ENCODE measurements at places on chromosomes 3 and 15.

- DNase-seq, result no peak
Measured at GRCh38 chr15:39145854-39146625, 434.8 kb upstream of the THBS1 start.

- no peak for DNase-seq
Measured at GRCh38 chr15:94239474-94239873, 8.1 kb downstream of the MCTP2 start.

DNA sequence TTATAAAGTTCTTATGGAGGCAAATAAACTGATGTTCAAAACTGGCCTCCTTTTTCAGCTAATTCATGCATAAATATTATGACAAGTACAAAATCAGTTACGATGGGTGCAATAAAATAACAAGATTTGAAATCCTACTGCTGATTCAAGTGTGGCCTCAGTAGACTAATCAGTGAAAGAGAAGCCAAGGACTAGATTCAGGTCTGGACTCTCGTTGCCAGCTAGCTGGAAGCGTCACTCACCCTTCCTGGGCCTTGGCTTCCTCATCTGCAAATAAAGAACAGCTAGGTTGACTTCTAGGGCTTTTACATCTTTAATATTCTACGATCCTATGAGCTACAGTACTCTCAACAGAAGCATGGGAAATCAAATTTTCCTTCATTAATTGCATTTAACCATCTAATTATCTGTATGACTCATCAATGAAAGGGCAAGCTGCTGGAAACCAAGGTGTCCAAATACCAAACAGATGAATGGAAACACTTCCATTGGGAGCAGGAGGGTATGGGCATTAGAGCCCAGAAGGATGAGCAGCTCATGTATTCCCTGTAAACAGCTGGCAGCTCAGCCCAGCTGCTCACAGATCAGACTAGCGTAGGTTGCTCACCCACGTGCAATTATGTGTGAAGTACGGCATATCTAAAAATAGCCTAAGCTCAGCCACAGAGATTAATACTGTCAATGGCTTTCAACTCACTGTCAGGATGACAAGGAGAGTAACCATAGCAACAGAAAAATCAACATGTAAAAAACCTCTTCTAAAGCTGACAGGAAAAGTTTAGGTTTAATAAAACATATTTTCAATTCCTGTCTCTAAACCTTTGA is 294.8 kb downstream of the PLCL2 start:
- no peak for DNase-seq

- DNase-seq, result no peak
Measured at GRCh38 chr3:152284906-152285305, 16.2 kb downstream of the MBNL1 start.

DNA sequence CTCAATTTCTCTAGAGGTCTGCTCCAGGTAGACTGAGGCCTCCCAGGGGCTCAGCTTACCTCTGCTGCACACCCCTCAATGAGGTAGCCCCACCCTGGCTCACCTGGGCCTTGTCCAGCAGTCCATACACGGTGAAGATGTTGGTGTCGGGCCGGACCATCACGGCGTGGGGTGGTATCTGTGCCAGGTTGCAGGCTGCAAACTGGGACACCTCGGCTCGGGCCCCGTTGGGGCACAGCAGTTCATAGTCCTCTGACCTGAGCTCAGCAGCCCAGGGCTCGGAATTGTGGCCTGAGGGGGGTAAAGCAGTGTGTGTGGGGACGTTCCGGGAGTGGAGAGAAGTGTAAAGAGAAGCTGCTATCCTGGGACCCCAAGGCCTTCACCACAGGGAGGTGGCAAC is 23.2 kb downstream of the MELTF start:
- no peak for DNase-seq

DNA sequence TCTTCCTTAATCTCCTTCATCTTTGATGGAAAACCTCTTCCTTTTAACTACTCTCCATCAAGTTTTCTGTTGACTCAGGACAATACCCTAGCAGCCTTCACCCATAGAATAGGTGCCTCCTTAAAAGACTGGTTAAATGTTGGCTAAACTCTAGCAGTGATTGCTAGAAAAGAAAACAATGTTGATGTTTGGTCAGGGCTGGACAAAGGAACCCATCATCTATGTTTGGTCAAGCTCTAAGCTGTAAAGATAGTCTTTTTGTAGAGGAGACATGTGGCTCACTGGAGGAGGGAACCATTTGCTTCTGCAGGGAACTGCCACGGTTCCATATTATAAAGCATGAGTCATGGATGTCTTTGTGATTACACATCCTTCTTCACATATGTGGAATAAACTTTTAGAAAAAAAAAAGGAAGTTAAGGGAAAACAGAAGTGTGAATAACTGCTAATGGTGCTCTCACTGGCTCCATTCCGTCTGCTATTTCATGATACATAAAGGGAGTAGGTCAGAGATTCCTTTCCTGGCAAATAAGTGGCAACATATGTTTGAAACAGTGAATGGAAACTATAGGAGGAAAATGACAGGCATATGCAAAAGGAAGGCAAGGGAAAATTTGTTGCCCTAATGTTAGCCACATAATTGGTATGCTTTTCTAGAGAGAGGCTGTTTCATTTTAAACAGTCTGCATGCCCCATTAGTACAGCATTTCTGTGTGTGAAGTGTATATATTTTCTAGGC is 78.2 kb downstream of the CMSS1 start:
- peak; percentile 44 for DNase-seq

DNA sequence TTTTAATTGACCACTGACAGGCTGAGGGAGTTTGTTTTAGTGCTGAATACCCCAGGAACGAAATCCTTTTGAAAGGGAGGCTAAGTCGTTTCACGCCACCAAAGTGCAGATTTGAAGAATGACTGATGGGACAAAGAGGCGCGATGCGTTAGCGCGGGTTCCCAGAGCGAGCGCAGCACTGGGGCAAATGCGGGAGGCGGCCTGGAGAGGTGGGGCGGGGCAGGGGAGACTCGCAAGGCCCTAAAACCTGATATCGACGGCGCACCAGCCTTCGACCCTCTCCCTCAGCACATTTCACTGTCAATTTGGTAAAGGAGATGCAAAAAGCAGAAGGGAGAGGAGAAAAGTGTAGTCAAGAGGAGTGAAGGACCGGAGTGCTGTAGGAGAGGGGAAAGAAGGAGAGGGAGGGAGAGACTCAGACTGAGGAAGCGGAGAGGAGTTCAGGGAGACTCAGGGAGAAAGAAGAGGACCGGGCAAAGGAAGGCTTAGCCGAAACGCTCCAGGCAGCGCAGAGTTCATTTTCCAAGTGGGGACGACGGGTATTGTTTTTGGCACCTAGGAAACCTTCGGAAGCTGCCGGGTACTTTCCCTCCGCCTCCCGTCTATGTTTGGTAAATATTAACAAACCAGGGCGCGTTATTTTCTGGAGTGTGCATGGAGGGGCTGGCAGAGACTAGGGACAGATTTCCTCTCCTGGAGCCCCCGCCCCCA is 3.8 kb upstream of the FOXB1 start:
- DNase-seq, result peak; percentile 45

- DNase-seq, result no peak
Measured at GRCh38 chr3:105877336-105877910, 8.6 kb upstream of the CBLB start.

DNA sequence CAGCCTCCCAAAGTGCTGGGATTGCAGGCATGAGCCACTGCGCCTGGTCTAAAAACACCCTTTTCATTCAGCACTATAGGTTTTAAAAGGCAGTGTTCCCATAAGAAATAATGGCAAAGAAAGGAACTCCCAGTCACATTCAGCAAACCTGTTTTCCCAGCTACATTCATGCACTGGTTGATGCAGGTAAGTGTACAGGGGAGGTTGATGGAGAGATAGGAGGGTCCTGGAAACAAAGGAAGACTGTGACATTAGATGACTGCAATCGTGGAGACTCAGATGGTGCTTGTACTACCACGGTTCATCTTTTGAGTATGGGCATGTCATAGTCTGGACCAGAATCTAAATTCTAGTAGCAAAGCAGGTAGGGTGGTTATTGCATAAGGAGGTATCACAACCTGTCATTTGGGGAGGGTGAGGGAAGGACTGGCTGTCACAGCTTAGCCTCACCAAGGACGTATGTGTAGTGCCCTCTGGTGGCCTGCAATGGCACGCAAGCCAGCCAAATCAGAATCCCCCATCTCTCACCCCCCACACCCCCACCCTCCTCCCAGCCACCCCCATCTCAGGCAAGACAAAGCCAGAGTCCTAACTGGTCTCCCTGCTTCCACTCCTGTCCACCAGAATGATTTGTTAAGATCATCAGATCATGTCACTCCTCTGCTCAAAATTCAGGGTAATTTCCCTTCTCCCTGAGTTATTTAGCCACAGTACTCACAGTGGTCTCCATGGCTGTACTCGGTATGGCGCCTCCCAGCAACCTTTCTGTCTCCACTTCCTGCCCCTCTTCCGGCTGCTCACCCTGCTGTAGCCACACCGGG is 28.8 kb upstream of the UBL7 start:
- peak; percentile 7 for DNase-seq

GRCh38 chr3:101890716-101891115 is 41.4 kb downstream of the NFKBIZ start:
- no peak for DNase-seq

- DNase-seq, result no peak
Measured at GRCh38 chr3:164852866-164853265, 225.4 kb downstream of the SI start.

GRCh38 chr3:159773706-159774105 is 214.9 kb upstream of the IL12A start:
- DNase-seq, result no peak

GRCh38 chr3:15601399-15602145 is at the start of the genes BTD and HACL1:
BTD (plus strand) TSS chr3:15601745; CDS start chr3:15635440, 33,695 bp downstream.
HACL1 (minus strand) TSS chr3:15601569; CDS start chr3:15601463, 106 bp downstream.
- DNase-seq, result no peak

DNA sequence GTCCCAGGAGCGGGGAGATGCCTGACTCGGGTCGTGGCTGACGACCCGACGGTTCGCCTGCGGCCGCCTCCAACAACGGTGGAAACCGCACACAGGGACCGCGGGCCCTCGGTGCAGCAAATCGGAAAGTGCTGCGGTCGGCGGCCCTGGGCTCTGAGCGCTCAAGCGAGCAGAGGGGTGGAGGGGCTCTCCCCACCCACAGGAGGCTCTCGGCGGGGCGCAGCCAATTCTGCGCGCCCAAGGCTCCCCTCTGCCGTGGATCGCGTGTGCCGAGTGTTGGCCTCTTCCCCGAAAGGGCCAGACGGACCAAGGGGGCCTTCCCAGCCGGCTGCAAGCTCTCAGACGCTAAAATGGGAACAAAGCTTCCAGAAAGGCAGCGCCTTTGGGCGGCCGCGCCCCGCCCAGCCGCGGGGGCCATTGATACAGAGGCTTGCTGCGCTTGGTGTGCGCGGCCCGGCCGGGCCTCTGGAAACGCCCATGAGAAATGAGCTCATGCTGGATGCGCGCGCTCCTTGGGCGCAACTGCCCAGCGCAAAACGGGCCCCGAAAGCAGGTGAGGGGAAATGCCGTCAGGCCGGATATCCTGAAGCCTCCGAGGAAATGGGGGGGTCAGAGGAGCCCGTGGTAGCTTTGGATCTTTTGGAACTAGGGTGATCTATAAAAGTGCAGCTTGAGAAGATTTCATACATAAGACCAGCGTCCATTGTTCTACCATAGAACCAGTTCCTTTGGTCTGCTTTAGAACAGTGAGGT is 1.2 kb upstream of the GSK3B start:
- DNase-seq, result peak; percentile 69

DNA sequence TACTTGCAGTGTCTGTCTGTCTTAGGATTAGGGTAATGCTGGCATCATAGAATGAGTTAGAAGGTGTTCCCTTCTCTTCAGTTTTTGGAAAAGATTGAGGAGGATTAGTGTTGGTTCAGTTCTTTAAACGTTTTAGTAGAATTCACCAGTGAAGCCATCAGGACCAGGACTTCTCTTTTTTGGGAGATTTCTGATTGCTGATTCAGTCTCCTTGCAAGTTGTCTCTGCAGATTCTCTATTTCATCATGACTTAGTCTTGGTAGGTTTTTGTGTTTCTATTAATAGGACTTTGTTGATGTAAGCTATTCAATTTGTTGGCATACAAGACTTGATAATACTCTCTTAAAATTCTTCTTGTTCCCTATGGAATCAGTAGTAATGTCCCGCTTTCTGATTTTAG is 48.9 kb downstream of the STT3B start:
- DNase-seq, result no peak

DNA sequence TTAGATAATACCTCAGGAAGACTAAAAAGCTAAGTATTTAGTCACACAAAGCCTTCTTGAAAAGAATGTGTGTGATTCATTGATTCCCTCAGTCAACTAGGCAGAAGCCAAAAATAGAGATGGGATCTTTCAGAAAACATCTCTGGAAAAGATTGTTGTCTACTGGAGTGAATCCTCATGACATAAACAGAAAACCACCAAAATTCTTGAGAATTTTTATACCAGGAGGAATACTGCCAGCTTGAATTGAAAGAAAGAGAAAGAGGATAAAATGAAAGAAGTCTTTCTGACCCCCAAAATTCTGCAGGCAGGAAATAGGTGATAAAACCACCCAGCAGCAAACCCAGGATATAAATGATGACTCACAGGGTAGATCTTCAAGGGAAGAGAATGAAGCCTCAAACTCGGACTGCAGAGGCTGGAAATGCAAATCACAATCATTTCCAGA is 363.1 kb upstream of the PLSCR5 start:
- DNase-seq, result no peak

GRCh38 chr15:61047783-61048182 is 181.3 kb downstream of the RORA start:
- DNase-seq, result no peak

DNA sequence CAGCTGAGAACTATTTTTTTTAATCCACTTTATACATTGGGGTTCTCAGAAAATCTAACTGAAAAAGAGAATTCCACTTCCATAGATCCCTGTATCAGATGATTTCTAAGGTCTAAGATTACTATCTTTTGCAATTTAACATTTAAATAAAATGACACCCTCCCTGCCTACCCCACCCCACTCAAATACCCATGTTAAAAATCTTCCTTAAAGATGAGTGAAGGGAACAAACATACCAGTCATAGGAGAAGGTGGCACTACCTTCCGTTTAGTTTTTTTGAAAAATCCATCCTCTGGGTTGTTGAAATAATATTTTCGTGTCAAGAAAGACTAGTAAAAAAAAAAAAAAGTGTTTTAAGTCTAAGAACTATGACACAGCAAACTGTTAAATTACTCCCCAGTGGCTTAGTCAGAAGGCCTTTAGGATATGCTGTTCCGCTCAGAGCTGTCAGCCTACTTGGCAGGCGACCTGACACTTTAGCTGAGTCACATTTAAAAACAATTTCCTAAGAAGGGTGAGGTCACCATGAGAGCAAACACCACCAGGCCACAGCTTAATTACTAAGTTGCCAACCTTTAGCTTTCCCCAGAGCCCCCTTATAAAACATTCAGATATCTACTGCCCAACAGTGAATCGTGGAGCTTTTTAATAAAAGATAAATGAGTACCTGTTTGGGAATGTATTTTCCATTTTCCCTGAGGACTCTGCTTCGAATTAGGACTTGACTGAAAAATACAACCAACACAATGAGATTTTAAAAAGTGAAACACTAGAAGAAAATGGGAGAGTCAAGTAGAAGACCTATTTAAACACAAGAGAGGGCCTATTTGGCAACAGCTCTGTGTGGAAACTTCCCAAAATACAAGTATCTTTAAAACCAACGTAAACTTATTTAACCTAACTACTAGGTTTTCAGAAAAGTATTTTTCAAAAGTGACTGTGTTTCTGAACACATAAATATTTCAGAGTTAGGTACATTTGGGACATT is 9.6 kb downstream of the EMC3 start:
- DNase-seq, result no peak

Measured in NCI-H748 treated with DMSO at 0.1 percent for 48 hours (cell line).